ENCODE measurements at places on chromosomes 12 and 14. TPM values are rescaled to one million over a fixed set of nuclear protein-coding genes. Genes with fewer than 3 reads are reported as not detected.

The SLC10A1 gene
- not detected for total RNA-seq

GRCh38 chr12:27549801-27550652 lies 26.0 kb downstream of the PPFIBP1 start:
- DNase-seq = peak; percentile 98

DNA sequence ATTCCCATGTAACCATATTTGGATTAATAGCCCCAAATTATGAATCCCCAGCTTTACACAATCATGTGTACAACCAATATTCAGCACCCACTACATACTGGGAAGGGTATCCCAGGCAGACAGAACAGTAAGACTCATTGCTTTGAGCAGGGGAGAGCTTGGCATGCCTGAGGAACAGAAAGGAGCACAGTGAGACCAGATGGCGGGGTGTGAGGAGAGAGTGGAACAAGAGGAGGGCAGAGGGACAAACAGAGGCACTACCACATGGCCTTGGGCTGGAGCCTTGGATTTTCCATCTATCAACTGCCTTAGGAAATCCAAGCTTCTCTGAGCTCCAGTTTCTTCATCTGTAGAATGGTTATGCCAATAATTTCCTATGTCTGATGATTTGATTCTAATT lies 3.8 kb downstream of the DGKA start:
- no peak for DNase-seq

GRCh38 chr12:3216726-3217682 lies 139.8 kb downstream of the TSPAN9 start:
- DNase-seq = no peak

DNA sequence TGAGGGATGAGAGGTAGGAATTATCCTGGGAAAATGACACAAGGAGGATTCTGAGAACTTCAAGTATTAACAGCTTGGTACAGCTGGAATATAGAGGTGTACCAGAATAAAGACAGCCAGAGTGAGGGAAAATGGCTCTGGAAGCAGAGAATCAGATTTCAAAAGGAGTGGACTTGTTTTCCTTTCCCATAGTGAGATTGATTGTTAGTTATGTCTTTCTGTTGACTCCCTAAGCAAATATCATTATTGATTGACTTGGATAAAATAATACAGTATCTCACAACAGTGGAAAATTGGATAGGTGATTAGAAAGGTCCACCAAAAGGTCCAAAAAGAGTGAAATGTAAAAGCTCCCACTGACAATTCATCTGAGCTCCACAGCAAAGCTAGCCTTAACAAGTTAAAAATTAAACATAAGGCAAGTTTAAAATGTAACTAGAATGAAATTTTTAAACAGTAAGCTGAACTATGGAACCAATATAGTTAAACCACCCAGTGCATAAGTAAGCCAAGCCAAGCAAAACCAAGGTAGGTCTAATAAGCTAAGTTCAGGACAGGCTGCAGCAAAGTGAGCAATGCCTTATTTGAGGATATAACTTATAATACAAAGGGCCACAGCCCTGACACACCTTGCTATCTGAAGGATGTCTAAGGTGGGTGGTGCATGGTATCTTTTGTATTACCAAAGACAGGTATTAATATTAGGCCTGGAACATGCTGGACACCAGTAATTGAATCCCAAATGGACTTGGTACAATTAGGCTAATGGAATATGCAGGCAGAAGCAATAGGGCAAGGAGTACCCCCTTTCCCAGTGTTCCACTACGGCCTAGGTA lies 21.8 kb downstream of the ENTPD5 start:
- no peak for DNase-seq

DNA sequence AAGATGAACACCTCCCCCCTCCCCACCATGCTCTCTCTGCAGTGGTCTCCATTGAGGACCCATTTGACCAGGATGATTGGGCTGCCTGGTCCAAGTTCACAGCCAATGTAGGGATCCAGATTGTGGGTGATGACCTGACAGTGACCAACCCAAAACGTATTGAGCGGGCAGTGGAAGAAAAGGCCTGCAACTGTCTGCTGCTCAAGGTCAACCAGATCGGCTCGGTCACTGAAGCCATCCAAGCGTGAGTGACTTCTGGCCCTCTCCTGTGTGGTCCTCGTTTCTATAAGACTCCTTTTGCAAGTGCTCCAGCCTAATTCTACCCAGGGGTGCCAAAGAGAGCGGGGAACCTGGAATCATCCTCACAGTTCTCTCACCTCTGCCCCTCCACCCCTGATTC lies 6.2 kb upstream of the ATN1 start:
- no peak for DNase-seq

GRCh38 chr14:101105045-101105444 lies 201.5 kb upstream of the RTL1 start:
- no peak for DNase-seq

The MIP gene
- total RNA-seq = not detected

GRCh38 chr12:109720152-109720856 lies 6.7 kb downstream of the FAM222A start:
- no peak for DNase-seq

DNA sequence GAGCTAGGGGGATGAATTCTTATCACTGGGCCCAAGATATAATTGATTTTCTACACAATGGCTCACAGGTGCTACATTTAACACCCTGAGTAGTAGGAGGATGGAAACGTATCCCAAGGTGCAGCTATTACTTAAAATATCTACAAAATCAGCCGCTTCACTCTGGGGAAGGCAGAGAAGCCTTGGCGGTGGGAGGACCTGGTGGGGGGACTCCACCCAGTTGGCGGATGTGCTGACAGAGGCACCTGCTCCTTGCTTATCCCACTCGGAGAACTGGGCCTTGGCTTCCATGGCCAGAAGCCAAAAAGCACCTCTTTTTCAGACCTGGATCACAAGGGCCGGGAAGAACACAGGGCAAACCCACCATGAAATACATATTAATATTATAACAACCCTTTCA lies 106.3 kb downstream of the OTX2 start:
- no peak for DNase-seq

The CLEC4D gene
- not detected for total RNA-seq

GRCh38 chr12:13561923-13562322 lies 365.4 kb downstream of the EMP1 start:
- no peak for DNase-seq

The TAS2R19 gene
- total RNA-seq = not detected

The KLHL33 gene
- total RNA-seq = 0.17 TPM

DNA sequence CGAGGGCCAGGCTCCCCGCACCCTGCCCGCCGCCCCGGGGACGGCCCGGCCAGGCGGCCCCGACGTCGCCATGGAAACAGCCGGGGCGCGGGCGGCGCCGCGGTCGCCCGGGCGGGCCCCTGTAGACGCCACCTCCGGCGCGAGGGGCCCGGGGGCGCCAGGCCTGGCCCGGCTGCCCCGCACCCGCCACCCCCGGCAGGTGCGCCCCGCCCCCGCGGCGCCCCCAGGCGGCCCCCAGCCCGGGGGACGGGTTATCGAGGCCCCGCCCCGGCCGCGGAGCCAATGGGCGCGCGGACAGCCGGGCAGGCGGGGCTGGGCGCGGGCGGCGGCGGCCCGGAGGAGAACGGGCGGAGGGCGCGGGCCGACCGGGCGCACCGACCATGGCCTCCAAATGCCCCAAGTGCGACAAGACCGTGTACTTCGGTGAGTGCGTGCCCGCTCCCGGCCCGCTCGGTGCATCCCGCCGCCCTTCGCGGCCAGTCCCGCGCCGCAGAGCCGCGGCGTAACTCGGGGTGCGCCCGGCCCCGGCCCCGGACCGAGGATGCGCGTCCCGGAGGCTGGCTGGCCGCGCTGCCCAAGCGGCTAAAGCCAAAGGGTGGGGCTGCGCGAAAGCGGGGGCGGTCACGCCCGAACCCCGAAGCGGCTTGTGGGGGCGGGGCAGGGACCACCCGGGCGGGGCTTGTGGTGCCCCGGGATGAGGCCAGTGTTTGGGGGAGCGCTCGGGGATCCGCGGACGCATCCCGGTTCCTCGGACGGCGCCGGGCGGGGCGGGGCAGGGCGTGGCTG lies at the start of gene CRIP2:
Gene CRIP2, plus strand, starts transcription at position 339 of the 786 bp plus-strand sequence. Its CDS starts 42 bp downstream, at position 381.
- no peak for DNase-seq

The LRTM2 gene
- total RNA-seq = not detected

GRCh38 chr12:59023861-59024424 lies 103.6 kb upstream of the LRIG3 start:
- no peak for DNase-seq

The ST8SIA1 gene
- total RNA-seq = 1.0 TPM

DNA sequence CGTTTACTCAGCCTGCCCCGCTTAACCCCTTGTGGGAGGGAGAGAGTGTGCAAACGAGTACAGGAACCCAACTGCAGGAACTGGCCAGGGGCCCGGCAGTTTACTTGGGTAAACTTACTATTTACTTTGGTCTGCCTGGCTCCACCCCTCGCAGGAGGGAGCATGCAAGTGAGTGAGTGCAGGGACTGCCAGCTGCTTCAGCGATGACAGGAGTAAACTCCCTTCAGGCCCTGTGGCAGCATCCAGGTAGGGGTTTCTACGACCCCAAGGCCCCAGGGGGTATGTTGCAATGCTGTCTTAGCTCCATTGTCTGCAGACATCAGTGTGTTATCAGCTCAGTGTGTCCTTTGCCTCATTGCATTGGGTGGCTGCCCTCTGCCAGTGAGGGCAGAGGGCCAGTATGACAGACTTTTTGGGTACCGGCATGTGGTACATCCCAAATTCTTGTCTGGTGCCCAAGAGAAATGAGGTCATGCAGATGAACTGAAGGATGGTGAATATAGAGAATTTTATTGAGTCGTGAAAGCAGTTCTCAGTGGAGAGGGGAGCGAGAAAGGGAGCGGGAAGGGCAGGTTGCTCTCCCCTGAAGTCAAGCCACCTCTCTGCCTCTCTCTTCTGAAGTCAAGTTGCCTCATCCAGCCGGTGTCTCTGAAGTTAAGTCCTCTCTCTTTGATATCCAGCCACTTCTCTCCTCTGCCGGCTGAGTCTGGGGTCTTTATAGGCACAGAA lies 181.8 kb downstream of the FUT8 start:
- no peak for DNase-seq

- no peak for DNase-seq
Measured at GRCh38 chr12:124745891-124746570, 117.6 kb downstream of the SCARB1 start.

DNA sequence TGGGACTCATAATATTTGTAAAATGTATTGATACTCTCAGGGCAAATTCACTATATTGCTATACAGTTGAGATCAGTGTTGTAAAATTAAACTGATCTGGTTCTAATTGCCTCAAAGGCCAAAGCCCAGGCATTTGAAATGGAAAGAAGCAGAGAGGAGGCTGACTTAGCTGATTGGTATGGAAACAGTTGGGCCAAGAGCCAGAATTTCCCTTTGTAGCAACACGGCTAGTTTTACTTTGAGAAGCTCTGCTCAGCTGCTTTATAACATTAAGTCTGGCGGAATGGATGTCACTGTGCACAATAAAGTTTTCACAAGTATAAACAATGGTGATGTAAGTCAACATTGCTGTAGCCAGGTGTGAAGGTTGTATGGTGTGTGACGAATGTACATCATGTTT lies 186.4 kb downstream of the MSRB3 start:
- DNase-seq = peak; percentile 47

- no peak for DNase-seq
Measured at GRCh38 chr14:95935228-95935822, 58.7 kb downstream of the TUNAR start.

DNA sequence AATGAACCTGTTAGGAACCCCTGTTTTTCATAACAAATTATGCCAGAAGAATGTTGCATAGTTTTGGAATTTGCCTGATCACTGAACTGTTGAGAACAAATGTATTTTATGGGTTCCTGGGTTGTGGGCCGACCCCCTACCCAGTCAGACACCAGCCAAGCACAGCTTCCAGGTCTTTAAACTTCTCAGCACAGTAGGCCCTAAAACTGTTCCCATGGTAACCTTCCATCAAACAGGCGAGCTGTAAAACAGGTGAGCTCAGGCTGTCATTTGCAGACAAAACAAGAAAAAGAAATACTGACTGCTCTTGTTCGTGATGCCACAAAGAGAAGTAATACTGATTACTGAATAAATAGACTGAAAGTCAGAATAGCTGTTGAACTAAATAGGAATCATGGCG lies 147.0 kb downstream of the PTPRO start:
- DNase-seq = no peak

DNA sequence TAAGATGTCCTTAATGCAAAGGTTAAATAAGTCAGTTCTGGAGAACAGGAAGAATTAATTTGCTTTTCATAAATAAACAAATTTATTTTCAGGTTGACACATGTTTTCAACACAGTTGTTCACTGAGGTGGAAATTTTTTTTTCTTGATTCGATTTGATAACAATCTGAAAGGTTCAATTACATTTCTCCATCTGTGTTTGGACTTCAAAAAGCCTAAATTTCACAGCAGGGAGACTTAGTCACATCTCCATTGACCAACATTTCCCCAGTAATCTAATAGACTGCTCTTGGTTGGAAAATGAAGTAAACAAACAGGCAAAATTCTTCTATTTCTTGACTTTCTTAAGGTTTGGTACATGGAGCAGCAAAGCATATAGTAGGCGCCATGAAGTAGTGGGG lies 134.9 kb upstream of the CPNE8 start:
- DNase-seq = no peak

DNA sequence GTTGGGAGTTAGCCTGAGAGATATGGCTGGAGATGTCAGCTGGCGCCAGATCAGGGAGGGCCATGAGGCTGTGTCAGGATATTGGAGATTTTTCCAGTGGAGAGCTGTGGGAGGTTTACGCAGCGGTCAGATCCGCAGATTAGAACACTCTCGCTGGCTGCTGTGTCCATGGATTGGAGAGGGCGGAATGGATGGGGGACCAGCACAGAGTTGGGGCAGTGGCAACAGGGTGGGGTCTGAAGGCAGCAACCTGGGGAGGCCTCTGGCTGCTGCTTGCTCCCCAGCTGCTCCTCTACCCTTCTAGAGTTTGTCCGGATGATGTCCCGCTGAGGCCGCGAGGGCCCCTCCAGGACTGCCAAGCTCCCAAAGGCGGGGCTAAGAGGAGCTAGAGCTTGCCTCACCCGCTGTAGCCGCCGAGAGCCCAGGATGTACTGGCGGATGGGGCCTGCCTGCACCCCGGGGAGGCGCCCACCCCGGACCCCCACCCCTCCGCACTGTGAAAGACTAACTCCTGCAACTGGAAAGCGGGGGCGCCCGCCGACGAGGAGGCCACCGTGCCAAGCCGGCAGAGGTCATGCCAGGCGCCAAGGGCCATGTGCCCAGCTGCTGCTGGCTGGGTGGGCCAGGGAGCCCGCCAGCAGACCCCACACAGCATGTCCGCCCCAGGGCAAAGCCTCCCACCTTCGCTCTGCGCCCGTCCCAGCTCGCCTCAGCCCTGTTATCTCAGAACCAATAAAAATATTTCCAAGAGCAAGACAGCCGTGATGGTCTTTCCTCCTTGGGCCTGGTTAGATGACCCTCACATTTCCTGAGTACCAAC lies 20.2 kb upstream of the MLEC start:
- no peak for DNase-seq

GRCh38 chr12:122123051-122123760 lies 44.6 kb downstream of the MLXIP start:
- DNase-seq = no peak
